ENCODE measurements at places on chromosomes 4 and X.

DNA sequence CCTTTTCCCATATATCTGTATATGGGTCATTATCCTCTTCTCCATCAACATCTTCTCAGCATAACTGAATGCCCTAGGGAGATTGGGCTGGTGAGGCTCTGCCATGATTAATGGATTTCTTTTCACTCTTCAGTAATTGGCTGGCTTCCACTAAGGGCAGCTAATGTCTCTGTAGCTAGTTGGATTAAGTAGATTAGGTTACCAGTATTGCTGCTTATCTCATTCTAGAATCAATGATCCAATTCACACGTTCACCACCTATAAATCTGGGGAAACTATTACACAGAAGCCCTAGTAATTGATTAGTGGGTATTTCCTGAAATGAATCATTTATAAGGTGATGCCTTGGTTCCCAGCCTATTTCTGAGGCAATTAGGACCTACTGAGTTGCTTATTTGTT, 94.8 kb downstream of the KDR start:
- no peak for DNase-seq

DNA sequence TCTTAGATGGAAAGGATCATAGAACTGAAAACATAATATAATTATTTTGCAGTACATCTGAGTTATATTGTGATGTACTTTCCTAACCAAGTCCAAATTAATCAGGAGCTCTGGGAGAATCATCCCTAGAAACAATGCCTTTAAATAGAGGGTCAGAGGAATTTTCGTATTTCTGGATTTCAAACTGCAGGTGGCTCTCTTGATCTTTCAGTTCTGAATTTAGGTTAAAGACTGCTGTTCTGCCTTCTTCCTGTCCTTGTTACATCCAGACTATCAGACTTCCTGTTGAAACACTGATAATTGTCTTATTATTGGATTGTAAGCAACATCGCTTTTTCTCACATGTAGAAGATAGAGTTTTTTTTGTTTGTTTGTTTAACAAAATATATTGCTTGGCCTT, 142.7 kb downstream of the RPA4 start:
- no peak for DNase-seq

GRCh38 chr4:38452009-38452408, 212.0 kb upstream of the KLF3 start:
- no peak for DNase-seq

GRCh38 chrX:136477026-136477425, 10.7 kb upstream of the BRS3 start:
- DNase-seq = no peak

DNA sequence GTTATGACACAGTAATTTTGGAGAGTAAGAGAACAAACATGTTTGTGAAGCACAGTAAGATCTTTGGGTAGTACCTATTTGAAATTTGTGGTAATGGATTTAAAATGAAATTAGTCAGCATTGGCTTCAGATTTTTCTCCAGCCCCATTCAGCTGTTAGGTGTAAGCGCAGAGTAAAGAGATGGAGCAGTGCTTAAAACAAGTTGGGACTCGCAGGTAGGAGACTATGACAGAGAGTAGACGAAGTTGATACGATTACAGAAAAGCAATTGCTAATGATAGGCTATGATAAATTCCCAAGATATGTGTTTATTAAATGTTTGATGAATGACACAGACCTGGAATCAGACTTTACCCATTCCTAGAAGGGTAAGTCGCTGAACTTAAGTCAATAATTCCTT, 72.6 kb downstream of the CHIC2 start:
- no peak for DNase-seq

DNA sequence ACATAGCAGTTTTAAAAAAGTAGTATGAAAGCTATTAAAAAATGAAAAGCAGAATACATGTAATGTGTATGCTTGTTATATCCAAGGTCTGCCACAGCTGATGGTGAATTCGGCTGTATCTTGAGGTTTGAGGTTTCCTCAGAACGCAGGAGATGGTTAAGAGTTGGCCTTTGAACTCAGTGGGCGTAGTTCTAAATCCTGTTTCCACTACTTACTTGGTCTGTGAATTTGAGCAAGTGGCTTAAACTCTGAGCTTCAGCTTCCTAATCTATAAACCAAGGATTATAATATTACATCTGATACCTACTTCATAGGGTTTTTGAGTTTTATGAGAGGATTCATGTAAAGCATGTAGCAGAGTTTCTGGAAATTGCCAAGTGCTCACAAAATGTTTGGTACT, 125.2 kb downstream of the STIM2 start:
- no peak for DNase-seq

DNA sequence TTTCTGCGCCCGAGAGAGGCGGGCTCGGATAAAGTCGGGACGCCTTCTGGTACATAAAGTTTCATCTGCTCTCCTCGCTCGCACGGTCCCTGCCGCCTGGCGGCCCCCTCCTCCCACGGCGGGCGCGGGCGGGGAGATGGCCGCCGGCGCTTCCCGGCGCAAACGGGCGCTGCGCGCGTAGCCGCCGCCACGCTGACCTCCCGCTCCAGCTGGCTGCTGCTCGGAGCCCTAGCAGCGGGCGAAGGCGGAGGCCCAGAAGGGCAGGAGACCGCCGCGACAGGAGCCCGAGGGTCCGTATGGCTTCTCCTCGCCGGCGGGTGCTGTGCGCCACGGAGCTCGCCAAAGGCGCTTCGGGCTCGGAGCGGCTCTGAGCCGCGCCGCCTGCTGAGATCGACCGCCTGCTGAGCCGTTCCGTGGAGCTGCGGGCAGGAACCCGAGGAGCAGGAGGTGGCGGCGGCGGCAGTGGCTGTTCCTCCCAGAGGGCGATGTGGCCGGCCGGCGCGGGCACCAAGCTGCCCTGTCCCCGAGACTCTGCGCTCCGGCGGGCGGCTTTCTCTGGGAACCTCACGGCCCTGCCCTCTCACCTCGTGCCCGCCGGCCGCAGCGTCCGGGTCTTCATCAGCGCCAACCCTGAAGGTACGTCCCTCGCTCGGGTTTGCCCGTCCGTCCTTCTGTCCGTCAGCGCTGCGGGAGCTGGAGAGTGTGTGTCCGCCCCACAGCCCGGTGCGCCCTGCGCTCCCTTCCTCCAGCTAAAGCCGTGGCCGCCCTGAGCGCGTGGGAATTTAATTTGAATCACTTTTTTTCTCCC, at the start of gene NWD2:
Gene NWD2, plus strand, starts transcription at position 161 of the 808 bp plus-strand sequence. Its CDS starts 325 bp downstream, at position 486.
- DNase-seq = no peak

- DNase-seq = no peak
Measured at GRCh38 chrX:48831909-48832291, 3.5 kb downstream of the PCSK1N start.

DNA sequence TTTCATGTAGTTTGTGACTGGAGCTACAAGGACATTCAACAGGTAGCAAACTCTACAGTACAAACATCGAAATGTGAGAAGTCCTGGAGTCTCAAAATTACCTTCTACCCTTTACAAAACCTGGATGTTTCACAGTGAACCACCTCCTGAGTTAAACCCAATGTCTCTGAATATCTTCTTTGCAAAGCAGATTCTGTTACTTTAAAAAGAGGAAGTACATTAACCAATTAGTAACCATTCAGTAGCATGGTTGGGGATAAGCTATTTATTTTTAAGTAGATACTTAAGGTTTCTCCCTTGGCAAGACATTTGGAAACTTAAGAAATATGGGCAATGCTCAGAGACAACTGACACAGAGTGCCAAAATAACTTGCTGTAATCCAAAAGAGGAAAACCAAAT, 371.9 kb upstream of the NWD2 start:
- DNase-seq = no peak

GRCh38 chr4:87120411-87121162, 99.8 kb downstream of the KLHL8 start:
- no peak for DNase-seq

DNA sequence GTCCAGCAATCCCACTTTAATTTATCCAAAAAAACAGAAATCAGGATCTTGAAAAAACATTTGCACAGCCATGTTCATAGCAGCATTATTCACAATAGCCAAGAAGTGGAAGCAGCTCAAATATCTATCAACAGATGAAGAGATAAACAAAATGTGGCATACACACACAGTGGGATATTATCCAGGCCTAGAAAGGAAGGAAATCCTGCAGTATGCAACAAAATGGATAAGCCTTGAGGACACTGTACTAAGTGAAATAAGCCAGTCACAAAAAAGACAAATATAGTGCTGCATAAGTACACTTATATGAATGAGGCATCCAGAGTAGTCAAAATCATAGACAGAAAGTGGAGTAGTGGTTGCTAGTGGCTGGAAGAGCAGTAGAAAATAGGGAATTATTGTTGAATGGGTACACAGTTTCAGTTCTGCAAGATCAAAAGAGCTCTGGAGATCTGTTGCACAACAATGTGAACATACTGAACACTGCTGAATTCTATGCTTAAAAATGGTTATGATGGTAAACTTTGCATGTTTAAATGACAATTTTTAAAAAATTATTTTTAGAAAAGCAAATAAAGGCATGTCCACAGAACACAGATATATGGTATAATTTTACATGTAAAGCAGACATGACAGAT, 25.6 kb downstream of the CHM start:
- no peak for DNase-seq

DNA sequence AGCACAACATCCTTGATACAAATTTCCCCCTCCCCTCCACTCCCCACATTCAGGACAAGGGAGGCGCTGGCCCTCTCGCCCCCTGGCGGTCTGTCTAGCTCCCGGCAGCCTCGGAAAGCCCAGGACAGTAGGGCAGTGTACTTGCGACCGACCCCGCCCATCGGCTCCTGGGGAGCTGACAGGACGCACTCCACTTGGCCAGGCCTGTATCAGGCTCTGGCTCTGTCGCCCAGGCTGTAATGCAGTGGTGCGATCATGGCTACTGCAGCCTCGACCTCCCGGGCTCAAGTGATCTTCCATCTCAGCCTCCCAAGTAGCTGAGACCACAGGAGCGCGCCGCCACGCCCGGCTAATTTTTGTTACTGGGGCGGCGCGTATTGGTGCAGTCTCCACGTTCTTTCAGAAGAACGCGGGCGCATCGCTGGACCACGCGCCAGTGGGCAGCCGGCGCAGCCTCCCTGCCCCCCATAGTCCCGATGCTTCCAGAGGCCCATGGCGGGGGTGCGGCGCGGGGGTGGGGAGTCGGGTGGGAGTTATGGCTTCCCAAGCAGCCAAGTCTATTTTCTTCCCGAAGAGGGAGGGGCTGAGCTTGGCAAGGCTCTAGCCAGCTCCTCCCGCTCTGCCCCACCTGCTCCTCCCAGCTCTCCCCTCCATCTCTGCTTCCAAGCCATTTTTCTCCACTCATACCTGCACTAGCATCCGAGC, 7.8 kb upstream of the AKAP14 start:
- DNase-seq = peak; percentile 32

GRCh38 chr4:8188743-8189550, 10.1 kb upstream of the SH3TC1 start:
- no peak for DNase-seq

DNA sequence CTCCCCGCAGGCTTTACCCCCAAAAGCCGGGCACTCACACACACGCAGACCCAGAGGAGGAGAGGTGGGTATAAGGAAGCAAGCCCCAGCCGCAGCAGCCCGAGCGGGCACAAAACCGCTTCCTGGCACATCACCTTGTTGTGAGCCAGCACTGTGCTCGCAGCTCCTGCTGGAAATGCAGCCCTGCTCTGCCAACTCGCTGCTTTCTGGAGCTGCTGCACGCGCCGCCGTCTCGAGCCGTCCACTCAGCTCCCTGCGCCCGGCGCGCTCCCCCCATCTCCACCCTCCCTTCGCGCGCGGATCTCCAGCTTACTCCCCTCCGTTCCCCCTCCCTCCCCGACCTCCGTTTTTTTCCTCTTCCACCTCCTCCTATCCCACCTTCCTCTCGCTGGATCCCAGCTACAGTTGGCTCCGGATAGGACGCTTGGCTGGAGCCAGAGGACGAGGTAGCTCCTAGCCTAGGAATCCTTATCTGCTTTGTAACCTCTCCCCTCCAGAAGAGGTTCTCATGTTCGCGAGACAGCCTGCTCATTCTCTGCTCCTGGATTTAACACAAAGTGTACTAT, at the start of gene SPOCK3:
Gene SPOCK3, minus strand, starts transcription at position 179 of the 566 bp plus-strand sequence.
- no peak for DNase-seq

GRCh38 chr4:133151341-133151690, 2.2 kb downstream of the PCDH10 start:
- DNase-seq = no peak

DNA sequence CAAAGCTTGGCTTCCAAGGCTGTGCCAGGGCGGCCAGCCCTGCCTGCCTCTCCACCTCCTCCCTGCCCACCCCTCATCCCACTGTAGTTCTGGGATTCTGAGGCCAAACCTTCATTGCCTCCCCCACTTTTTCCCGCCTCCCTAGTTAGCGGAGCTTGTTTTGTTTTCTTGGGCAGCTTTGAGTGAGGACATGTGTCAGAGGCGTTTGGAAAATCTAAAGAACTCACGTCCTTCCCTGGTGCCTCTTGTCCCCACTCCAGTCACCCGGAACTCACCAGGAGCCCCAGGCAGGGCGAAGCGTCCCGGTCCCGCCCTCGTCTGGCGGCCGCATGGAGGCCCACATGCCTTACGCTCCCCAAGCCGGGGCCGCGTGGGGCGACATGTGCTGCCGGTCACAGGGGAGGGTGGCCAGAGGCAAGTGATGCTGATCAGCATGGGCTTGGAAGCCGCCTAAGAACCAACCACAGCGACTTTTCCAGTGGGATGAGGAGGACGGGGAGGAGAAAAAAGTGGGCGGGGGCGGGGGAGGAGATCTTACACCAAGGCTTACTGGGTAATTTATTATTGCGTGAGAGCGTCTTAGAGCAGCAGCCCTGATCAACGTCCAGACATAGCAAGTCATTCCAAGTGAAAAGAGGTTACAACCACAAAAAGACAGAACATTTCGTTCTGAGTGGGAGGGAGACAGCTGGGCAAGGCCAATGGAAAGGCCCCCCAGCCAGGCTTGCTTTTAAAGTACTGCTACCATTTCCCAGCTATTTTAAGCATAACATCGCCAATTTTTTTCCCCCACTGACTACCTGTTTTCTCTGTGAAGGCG, 48.5 kb downstream of the PRPS1 start:
- peak; percentile 29 for DNase-seq

GRCh38 chr4:24702281-24702680, 93.1 kb upstream of the SOD3 start:
- DNase-seq = no peak

- no peak for DNase-seq
Measured at GRCh38 chr4:151887816-151888180, 127.0 kb upstream of the GATB start.

- no peak for DNase-seq
Measured at GRCh38 chrX:45070116-45071007, 130.3 kb downstream of the DIPK2B start.

GRCh38 chr4:8847331-8847730, 24.3 kb downstream of the HMX1 start:
- no peak for DNase-seq

DNA sequence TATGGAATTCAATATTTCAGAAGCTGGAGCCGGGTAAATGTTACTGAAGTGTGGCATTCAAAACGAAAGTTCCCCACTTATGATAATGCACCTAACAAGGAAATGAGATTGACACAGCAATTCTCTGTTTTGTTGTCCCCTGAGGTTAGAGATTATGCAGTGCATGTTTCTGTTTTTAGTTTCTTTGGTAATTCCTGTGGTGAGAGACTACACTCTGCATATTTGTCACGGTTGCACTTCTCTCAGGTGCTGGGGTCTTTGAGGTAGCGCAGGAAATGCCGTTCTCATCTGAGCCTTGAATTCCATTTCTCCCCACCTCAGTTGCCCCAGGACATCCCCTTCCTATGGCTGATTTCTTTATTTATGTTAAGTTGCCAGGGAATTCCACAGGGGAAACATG, 15.3 kb upstream of the BEND4 start:
- DNase-seq = no peak

GRCh38 chr4:183182873-183183725, 84.0 kb downstream of the WWC2 start:
- peak; percentile 18 for DNase-seq
